Stimulated activated CD4-positive, alpha-beta T cell treated with anti-CD3 and anti-CD28 coated beads, Interleukin-15, amount 100 ng/mL, for 48 hours (primary cell): ENCODE measurements at places on chromosomes 2 and 18.

- DNase-seq: no peak
These were observed 8.8 kb downstream of the PASK start for GRCh38 chr2:241140445-241140840.

GRCh38 chr2:220335591-220335915, 708.1 kb downstream of the SLC4A3 start:
- DNase-seq: no peak

GRCh38 chr2:221588306-221588985, 16.3 kb upstream of the EPHA4 start:
- no peak for DNase-seq

GRCh38 chr2:223735659-223736244, 101.6 kb downstream of the AP1S3 start:
- no peak for DNase-seq

DNA sequence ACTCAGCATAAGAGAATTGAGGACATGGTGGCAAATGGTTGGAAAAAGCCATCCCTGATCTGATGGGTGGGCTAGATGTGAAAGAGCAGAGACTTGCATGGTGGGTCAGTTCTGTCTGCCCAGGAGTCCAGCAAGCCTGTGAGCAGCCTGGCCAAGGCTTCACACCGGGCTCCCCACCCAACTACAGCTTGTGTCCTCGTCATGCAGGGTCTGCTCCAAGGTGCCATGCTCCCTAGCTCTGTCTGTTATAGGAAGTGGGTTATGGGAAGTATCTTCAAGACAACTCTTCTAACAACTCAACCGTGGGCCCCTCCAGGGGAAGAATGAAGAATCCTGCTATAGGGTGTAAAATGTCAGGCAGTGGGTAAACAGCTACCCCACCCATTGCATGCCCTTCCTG, 97.4 kb downstream of the ADD2 start:
- DNase-seq: no peak

GRCh38 chr18:49678440-49678839, 116.6 kb downstream of the LIPG start:
- no peak for DNase-seq

GRCh38 chr2:39739386-39739785, 39.7 kb downstream of the THUMPD2 start:
- no peak for DNase-seq

GRCh38 chr2:115910270-115910669, 1467.8 kb downstream of the DPP10 start:
- DNase-seq: no peak

GRCh38 chr2:226652369-226652768, 147.3 kb downstream of the IRS1 start:
- no peak for DNase-seq

DNA sequence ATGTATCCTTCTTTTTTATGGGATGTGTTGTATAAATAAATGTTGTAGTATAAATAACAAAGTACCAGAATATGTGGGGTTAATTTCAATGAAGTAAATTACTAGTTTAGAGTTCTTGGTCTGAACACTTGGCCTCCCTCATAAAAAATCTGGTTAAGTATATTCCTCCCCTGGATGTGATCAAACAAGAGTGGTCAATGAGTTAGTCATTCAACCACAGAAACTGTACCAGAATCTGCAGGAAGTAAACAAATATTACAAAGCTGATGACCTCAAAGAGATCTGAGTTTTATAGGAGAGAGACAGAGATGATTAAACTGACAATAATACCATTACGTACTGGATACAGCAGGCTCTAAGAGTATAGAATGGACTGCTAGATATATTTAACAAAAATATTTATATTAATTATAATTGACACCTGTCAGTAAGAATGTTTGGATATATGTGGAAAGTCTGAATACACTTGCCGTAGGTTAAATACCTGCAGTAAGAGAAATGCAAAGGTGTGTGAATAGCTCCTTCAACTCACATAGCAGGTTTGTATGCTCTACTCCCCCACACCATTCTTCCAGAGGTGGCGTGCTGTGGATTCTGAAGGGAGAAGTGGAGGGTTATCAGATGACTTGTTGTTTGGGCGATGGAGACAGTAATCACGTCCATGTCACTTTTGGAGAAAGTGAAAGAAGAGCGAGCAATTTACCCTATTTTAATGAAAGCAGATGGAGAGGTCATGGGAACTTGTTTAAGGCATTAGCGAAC, 108.3 kb upstream of the LRATD1 start:
- DNase-seq: no peak

DNA sequence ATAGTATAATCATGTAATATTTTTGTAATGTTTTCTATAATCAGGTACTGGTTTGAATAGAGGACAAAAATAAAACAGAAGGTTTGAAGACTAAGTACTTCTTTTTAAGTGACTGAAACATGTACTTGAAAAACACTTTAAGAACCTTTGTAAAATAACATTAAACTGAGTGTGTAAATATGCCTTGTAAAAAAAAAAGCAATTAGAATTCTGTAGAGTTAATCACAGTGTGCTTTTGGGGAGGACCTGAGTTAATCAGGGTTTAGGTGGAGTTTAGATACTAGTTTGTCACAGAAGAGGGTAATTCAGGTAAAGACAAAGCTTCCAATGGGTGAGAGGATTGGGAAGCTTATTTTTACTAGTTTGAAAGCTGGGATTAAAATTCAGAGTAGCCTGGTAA, 10.3 kb downstream of the MBD5 start:
- DNase-seq: no peak

DNA sequence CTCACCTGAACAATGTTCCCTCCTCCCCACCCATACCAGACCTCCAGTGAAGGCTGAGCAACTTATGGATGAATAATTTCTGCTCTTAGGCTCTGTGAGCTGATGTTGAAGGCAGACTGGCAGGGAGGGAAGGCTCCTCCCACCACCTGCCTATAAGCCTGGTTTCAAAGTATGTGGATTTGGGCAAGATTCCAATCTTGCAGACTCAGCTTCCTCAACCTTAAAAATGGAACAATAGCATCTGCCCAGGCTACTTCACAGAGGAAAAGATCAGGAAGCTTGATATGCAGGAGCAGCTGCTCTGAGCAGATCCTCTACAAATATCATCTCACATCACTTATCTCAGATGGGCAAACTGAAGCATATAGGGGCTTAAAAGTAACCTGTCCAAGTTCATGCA, 112.2 kb downstream of the ZFP36L2 start:
- DNase-seq: no peak

DNA sequence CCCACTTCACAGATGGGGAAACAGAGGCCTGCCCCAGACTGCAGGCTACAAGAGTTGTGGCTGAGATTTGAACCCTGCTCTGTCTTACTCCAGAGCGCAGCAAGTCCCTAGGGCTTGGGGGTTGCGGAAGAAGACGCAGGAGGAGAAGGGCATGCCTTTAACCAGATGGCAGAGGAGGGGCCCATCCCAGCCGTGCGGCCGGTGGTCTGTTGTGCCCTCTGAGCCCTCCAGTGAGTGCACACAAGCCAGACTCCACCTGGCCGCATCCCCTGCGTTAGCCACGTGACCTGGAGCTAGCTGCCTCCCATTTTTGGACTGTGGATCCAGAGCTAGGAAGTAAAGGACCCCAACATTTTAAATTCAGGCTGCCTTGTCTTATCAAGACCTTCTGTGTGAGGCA, 2.8 kb downstream of the KCNIP3 start:
- no peak for DNase-seq

GRCh38 chr2:117875786-117876185, 61.3 kb downstream of the DDX18 start:
- no peak for DNase-seq

GRCh38 chr2:159612255-159612901, 4.0 kb downstream of the BAZ2B start:
- DNase-seq: no peak

DNA sequence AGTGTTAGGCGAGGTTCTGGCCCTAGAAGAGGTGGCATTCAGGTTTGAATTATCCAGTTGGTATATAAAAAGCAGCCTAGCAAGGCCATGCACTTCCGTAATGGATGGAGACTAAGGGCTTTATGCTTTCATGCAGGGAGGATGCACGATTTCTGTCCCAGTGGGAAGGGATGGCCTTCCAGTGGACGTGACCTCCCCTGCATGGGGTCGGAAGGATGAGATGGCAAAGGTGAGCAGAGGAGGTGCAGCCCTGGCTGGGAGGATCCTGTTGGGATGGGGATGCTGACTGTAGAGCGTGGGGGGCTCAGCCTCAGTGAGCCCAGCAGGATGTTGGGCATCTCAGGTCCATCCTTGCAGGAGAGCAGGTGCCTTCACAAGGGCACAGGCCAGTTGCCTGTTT, 4.8 kb downstream of the ASB18 start:
- no peak for DNase-seq

DNA sequence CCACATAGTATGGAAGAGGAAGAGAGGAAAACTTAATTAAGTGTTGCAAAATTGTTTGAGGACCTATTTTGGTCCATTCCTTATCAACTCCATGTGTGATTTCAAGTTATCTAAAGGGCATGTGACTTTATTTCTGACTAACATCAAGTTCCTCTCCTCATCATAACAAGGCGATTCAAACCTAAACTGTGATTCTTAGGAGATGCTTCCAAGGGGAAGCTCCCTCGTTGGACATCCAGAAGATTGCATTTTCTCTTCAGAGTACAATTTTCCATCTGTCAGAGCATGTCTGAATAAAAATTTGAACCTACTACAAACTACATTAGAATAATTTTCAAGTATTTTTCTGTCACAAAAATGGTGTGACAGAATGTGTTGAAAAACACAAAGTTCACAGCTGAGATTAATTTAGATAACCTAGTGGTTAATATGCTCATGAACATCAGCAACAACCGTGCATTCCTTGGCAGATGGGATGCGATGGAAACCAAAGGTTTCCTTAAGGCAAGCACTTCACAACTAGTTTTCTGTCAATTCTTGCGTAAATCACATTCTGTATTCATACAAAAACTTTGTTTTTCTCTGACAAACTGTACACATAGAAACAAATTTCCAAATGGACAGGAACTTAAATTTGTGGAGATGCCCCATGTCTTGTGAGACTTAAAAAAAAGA, 4.2 kb downstream of the SFT2D3 start:
- DNase-seq: no peak

GRCh38 chr2:39913648-39914461, 134.8 kb upstream of the THUMPD2 start:
- no peak for DNase-seq

DNA sequence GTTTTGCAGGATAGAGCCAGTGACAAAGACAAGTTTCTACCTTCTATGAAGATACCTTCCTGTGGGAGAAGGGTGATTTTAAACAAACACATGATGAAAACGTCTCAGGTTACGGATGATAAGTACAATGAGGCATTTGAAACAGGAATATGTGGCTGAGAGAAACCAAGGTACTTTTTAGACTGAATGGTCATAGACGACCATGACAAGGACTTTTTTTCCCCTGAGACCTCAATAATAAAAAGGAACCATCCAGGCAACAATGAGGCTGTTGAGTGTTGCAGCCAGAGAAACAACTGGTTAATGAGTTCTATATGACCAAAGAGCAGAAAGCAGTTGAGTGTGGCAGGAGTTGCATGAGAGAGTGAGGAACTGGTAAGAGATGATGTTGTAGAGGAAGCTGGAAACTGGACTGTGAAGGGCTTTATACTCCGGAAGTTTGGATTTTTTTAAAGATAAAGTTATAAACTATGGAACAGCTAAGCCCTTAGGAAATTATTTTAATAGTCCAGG, 306.1 kb upstream of the CYRIA start:
- DNase-seq: no peak

- DNase-seq: no peak
These were observed 124.2 kb upstream of the CCDC68 start for GRCh38 chr18:55083461-55083860.

- DNase-seq: no peak
These were observed 140.8 kb downstream of the AGAP1 start for GRCh38 chr2:235634435-235635158.

- DNase-seq: no peak
These were observed 249.3 kb upstream of the MYT1L start for GRCh38 chr2:2580341-2580740.

DNA sequence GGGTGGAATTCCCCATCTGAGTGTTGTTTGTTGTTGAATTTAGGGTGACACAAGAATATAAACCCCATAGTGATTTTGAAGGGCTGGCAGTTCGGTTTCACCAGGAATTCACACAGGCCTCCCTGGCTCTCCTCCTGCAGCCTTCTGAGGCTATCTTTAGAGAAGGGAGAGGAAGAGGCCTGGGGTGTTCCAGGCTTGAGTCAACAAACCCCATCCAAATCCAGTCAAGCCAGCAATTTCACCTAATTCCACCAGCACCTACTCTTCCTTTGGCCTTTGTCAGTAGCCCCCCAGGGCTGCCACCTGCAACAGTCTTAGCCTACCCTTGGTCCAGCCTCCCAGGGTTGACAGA, 32.0 kb downstream of the MARCHF4 start:
- DNase-seq: no peak

- DNase-seq: no peak
These were observed 139.0 kb upstream of the SH3BP4 start for GRCh38 chr2:234812851-234813250.

GRCh38 chr2:232913903-232914302, 43.8 kb downstream of the SNORC start:
- DNase-seq: no peak

DNA sequence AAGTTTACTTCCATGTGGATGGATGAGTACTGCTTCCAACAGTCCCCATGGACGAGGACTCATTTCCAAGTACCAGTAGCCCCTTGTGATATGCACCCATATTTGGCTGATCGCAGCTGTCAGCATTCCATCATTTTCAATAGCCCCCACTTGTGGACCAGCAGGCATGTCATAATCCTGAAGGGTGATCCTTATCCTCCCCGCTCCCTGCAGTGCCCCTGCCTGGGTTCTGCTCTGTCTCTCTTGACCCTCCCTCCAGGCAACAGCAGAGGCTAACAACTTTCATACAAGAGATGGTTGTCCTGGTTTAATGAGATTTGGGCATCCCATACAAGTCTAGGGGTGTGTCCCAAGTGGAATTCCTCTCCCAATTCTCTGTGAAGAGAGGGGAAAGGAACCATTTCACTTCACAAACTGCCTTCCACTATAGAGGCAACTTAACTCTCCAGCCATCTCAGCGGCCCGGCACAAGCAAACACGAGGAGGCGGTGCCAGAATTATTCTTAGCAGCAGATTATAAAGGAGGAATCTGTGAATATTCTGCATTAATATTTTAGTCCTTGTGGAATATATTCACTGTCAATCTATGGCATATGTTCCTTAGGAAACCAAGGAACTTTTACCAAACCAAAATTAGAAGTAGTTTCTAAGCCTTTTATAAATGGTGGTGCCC, 110.7 kb downstream of the RTN4 start:
- DNase-seq: no peak
